Central memory CD4-positive, alpha-beta T cell (primary cell): ENCODE measurements at places on chromosomes 12 and 14.

GRCh38 chr14:64880221-64881121, 764 bp upstream of the SPTB start:
- DNase-seq: peak; percentile 39

GRCh38 chr12:72570601-72571000, 298.4 kb downstream of the TRHDE start:
- DNase-seq: no peak

DNA sequence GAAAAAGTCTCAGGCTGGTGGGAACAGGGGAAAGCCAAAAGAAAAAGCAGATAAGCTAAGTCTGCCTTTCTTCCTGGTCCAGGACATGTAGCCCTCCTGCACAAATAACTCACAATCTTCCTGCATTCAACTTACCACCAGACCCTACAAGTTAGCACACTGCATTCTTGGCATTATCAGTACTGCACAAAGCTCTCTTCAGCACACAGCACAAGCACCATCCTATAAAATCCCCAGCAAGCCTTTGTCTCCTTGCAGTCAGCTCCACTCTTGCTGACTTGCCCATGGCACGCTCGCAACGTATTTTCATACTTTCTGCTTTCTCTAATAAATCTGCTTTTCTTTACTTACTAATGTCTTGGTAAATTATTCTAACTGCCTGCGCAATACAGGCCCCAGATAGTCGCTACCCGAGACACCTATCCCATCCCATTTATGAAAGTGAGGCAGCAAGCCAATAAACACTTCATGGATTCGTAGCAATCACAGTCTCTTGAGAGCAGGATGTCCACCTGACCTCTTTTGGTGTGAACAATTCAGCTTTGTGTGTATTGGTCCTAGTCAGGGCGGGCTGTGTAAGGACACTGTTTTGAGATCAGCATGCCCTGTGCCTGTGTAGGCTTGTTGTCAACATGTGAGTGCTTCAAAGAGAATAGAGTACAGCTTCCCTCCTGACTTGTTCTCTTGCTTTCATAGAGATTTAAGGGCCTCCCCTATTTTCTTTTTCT, 49.0 kb downstream of the TMEM117 start:
- no peak for DNase-seq

GRCh38 chr12:123140676-123141614, 9.9 kb downstream of the PITPNM2 start:
- DNase-seq: no peak

DNA sequence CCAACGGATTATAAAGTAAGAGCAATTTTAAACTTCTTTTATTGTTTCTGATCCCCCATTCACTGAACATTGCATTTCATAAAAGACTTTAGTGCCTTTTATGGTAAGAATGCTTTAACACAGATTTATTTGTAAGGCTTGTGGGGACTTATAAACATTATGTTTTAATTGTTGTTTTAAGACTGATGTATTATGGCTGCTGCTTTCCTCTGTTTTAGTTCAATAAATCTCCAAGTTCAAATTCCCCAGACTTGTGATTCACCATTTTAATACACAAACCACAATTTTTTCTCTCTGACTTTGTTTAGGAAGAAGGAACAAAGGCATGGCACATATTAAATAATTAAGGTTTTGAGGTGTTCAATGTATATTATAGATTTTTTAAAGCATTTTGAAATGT, 753.3 kb downstream of the SLC6A15 start:
- no peak for DNase-seq

DNA sequence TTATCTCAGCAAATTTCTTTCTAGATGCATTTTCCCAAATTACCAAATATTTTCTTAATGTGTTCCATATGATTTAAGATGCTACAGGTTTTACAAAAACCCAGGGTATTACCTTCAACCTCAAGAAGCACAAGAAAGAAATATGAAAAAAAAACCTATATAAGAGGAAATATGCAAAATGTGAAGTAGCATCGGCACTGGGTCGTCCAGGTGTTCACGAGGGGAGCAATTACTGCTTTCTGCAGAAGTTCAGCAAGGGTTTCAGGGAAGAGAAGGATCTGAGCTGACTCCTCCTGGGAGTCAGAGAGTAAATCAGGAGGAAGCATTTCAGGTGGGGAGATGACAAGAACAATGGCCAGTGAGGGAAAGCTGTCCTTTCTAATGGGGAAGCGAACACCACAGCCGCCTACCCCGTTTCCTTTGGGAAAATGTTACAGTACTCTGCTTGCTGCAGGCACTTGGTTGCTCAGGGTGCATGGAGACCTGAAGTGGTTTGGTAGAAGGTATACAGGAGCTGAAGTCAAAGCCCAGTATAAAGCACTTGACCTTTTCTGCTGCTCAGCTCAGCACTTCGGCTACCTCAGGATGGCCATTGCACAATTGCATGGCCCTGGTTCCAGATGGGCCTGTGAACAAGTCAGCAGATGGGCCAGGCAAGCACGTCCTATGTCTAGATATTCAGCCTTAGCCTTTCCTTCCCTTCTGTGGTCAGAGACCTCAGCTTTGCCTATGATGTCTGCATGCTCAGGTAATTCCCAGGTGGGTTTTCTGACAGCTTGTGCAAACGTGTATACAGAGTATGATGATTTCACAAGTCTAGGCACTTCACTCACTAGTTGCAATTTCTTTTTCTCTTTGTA, 155.6 kb downstream of the PAX9 start:
- no peak for DNase-seq

GRCh38 chr14:100532906-100533655, 54.1 kb downstream of the BEGAIN start:
- DNase-seq: no peak

DNA sequence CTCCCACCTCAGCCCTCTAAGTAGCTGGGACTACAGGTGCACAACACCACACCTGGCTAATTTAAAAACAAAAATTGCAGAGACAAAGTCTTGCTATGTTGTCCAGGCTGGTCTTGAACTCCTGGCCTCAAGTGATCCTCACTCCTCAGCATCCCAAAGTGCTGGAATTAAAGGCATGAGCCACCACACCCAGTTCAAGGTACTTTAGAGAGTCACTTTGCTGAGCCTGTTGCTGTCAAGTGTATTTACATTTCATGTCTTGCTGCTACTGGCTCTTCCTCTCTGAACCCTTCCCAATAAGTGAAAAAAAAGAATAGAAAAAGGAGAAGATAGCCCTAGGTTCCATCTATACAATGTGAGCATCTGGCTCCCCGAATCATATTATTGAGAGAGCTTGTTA, 38.4 kb downstream of the SLCO1A2 start:
- no peak for DNase-seq

- DNase-seq: no peak
Observed at GRCh38 chr14:52303236-52303635, 10.9 kb upstream of the PTGER2 start.

DNA sequence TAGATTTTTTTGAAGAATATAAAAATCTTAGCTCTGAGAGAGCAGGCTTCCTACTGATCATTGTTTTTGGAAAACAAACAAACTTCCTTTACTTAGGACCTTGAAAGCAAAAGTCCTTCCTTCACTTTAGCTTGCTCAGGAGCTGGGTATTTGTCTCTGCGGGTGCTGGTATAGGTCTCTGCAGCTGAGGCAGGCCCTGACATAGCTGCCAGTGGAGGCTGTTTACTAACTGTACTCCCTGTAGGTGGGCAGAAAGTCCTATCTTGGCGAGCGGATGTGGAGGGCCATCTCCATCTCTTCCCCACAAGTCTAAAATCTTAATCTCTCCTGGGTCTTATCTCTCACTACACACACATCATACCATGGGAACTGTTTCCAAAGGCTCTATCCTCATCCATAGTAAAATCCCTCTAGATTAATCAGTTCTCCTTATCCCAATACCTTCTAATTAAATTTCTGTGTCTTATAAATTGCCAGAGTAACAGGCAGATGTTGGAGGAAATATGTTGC, 4.1 kb upstream of the MIA2 start:
- no peak for DNase-seq

GRCh38 chr14:61290701-61291100, 9.6 kb upstream of the TMEM30B start:
- DNase-seq: no peak

- no peak for DNase-seq
Observed at GRCh38 chr14:28001002-28001401, 765.6 kb upstream of the FOXG1 start.

DNA sequence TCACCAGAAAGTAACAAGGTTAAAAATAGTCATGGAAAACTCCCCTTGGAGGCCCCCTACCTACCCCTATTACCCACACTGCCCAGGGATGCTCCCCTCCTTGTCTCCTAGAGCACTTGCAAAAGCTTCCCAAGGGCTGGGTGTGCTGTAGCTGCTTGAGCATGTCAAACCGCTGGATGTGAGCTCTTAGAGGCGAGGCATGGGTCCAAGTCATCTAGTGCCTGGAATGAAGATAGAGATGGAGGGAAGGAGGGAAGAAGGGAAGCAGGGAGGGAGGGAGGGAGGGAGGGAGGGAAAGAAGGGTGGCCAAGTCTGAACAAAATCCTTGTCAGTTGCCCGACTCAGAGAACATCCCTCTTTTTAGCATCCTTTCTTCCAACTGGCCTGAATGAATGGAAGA, 43.1 kb downstream of the LTBP2 start:
- DNase-seq: no peak

DNA sequence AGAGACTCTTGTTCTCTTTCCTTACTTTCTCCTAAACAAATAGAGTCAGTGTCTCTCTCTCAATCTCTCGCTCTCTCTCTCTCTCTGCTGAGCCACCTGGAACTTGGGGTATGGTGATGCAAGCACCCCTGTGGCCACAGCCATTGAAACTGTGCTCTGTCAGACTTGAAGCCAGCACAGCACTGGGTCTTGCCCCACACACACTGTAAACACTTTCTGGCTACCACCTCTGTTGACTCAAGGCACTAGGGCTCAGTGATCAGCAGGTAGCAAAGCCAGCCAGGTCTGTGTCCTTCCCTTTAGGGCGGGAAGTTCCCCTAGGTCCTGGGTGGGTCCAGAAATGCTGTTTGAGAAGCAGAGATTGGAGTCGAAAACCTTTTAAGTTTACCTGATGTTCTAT, 125.9 kb upstream of the GARIN6 start:
- no peak for DNase-seq

DNA sequence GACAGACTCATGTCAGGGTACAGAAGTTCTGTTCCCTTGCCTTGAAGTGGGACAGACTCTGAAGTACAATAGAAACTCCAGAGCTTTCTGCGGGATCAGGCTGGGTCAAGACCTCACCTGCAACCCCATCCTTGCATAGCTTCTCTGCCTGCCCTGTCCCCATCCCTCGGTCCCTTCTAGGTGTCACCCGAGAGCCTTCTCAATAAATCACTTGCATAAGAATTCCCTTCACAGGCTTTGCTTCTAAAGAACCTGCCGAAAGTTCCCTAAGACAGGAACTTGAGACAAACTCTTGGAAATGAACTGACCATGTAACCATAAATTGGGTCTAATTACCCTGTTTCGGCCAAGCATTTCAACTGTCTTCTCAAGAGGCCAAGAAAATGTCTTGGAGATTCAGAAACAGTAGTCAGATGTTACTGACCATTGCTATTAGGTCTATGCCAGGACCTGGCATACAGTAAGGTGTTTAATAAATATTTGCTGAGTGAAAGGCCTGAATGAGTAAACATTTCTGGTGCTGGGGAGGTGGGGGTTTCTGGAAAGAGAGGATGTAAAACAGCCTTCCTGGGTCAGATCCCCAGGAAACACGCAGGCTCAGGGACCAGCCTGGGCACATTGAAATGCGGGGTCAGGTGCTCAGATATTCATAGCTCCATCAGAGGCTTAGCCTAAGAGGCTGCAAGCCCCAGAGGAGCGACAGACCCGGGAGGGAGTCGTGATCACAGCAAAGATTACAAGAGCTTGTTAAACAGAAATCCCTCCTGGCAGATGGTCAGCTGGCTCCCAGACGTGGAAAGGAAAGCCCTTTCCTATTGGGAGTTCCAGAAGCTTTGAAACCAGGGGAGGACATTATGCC, 226.2 kb upstream of the LHX5 start:
- no peak for DNase-seq

GRCh38 chr12:26122681-26123481, 2.0 kb downstream of the BHLHE41 start:
- DNase-seq: peak; percentile 8

DNA sequence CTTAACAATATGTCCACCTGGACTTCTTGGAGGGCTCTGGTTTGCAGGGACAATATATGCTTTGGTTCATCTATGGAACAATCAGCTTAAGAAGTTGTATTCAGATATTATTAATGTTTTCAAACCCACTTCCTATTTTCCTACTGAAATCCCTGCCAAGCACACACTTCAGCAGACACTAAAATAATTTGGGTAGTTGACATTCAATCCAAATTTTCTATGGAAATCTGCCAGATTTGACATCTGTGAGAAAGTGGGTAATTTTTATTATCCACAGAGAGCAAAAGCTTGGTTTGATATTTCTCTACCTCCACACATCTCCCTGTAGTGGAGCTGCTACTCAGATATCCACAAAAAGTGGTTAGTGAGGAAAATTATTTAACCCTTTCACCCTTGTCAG, 378.8 kb upstream of the SOX5 start:
- no peak for DNase-seq

DNA sequence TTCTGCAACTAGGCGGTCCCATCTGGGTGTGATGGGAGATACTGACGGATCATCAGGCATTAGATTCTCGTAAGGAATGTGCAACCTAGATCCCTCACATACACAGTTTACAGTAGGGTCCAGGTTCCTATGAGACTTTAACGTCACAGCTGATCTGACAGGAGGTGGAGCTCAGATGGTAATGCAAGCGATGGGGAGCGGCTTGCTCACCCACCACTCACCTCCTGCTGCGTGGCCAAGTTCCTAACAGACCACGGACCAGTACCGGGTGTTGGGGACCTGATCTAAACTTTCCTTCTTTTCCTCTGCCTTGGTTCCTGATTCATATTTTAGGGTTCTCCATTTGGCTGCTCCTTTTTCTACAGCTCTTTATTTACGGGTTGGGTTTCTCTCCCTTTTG, 479.8 kb downstream of the BCAT1 start:
- DNase-seq: no peak

GRCh38 chr12:81337886-81338285, 260.0 kb downstream of the ACSS3 start:
- DNase-seq: no peak

DNA sequence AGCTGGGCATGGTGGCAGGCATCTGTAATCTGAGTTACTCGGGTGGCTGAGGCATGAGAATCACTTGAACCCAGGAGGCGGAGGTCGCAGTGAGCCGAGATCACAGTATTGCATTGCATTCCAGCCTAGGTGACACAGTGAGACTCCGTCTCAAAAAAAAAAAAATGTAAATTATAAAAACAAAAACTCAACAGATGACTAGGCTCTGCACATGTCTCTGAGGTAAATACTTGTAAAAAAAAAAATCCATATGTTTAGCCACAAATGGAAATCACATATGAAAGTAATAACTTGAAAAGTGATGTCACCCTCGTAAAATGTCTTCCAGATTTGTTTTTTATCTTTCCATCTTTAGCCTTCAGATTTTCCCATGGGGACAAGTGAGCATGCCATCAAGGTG, 85.0 kb downstream of the KICS2 start:
- DNase-seq: no peak

- no peak for DNase-seq
Observed at GRCh38 chr14:68245146-68246073, 425.8 kb downstream of the RAD51B start.

- no peak for DNase-seq
Observed at GRCh38 chr14:101228949-101229541, 325.5 kb upstream of the RTL1 start.
